ENCODE measurements at places on chromosomes 16 and 17. TPM values are rescaled to one million over a fixed set of nuclear protein-coding genes. Genes with fewer than 3 reads are reported as not detected.

GRCh38 chr17:54544249-54544648 lies 356.4 kb upstream of the TOM1L1 start:
- DNase-seq: no peak

DNA sequence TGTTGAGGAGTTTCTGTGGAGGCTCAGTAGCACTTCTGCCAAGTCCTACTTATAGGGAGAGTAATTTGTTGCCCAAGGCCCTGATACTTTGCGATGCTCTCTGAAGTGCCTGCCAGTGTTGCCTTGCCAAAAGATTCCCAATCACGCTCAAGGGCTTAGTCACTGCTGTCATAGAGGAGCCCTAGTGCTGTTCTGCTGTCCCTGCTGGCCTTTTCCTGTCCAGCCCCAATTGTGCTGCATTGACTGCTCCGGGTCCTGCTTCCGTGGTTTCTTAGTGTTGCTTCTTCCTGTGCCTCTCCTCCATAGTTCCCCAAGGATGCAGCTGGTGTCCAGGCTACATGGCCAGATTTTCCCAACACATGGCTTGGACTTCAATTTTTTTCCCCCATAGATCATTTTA lies 13.9 kb downstream of the NUP93 start:
- DNase-seq: no peak

- DNase-seq: no peak
These were observed 17.3 kb upstream of the SNN start for GRCh38 chr16:11650641-11651591.

GRCh38 chr16:16805809-16806208 lies 426.9 kb downstream of the NPIPA7 start:
- DNase-seq: no peak

C16orf96 gene
- 0.08 TPM for total RNA-seq

- no peak for DNase-seq
These were observed 40.5 kb downstream of the WDR59 start for GRCh38 chr16:74944466-74944865.
